HFFc6 (cell line): ENCODE measurements at places on chromosomes 6 and 20. TPM values are rescaled to one million over a fixed set of nuclear protein-coding genes. Genes with fewer than 3 reads are reported as not detected.

Gene GRM1
- not detected in 3 replicates for total RNA-seq

Gene TBC1D20
- 39.0 to 43.2 TPM (median 41.8 TPM) in 3 replicates for total RNA-seq

Gene DACT2
- total RNA-seq = not detected in 2 replicates

- DNase-seq = no peak
Observed at GRCh38 chr6:15331143-15331542, 85.3 kb downstream of the JARID2 start.

DNA sequence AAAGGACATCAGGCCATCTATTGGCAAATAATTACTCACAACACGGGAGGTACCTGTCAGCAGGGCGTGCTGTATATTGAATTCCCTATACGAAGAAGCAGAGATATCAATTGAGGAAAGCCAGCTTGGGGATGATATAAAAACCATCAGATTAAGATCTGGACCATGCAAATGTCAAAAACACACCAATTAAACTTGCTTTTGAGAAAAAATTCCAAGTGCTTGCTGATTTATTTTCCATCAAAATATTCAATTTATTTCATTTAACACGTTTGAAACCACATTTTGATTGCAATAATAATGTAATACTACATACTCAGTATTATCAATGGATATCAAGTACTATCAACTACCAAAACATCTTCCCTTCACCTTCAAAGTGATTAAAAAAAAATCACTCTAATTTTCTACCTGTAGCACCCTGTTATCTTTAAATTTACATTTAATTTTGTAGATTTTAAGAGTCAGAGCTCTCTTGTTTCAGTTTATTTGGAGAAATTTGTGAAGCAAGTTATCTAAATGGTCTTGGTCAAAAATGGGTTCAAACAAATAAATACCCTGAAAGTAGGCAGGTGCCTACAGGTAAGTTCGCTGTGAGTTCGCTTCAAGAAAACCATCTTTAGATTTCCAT, 6.8 kb upstream of the TBX18 start:
- no peak for DNase-seq

- peak; percentile 52 for DNase-seq
Observed at GRCh38 chr6:131519670-131520436, 53.2 kb upstream of the ARG1 start.

GRCh38 chr20:62624719-62625453, 17.4 kb upstream of the SLCO4A1 start:
- no peak for DNase-seq

DNA sequence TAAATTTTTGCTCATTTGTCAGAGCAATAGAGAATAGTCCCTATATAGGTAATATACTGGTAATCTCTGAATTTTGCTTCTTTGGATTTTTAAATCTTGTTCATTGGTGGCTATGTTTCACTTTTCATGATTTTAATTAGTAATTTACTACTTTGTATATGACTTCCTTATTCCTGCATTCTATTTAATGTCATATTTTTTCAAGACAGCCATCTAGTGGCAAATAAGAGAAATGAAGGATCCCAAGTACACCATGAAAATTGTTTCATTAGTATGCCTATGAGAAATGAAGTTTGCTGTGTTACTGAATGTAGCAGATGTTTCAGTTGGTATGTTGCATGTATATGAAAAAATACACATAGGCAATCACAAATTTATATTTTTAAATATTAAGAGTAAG, 82.4 kb downstream of the ZNF292 start:
- DNase-seq = peak; percentile 21

DNA sequence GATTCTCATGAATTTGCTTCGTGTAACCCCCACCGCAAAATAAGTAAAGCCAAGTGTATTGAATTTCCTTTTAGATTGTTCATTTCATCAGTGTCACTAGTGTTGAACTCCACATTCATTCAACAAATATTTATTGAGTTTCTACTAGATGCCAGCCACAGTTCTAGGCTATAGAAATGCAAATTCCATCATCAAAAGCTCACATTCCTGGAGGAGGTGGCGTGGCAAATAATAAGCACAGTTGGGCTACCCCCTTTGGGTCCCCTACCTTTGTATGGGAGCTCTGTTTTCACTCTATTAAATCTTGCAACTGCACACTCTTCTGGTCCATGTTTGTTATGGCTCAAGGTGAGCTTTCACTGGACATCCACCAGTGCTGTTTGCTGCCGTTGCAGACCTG, 12.7 kb upstream of the ME1 start:
- no peak for DNase-seq

DNA sequence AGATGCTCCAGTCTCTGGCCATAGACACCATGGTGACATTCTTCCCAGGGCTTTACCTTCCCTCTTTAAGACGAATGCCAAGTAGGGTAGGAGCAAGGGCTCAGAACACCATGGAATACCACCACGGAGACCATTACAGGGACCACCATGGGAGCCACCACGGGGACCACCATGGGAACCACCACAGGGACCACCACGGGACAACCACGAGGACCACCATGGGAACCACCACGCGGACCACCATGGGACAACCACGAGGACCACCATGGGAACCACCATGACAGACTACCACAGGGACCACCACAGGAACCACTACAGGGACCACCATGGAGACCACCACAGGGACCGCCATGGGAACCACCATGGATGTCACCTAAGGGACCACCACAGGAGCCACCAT, 66.9 kb upstream of the MPC1 start:
- no peak for DNase-seq
